ENCODE measurements at places on chromosomes 16 and 17.

DNA sequence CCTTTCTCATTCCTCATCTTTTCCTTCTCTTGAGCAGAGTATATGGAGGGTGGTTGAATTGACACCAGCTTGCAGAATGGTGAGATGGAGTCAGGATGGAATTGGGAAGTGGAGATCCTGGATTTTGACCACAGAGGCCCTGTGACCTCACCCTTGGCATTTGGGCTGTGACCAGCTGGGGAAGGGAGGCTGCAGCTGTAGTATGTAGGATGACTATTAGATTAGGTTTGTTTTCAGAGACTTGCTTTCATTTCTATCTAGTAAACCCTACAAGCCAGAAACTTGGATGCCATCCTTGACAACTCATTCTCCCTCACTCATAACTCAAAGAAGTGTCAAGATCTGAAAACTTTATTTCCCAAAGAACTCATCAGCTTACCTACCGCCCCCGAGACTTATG lies 5.9 kb downstream of the GNGT2 start:
- DNase-seq: no peak

- DNase-seq: no peak
Measured at GRCh38 chr17:17201907-17202306, 4.2 kb downstream of the PLD6 start.

DNA sequence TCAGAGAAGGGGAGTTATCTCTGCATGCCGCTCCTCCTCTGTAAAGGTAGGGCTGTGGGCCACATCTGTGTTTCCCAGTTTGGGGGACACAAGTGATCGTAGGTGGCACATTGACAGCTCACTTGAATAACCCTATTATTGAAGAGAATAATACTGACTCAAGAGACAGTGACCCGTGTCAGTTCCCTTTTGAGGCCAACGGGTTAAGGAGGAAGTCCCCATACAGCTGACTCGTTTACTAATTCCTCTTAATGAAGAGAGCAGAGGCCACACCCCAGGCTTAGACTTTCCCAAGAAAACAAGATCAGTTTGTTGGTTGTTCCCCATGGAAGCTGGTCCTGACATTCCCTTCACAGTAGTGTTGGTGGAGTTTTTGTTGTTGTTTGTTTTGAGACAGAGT lies 33.0 kb downstream of the IL4R start:
- no peak for DNase-seq

DNA sequence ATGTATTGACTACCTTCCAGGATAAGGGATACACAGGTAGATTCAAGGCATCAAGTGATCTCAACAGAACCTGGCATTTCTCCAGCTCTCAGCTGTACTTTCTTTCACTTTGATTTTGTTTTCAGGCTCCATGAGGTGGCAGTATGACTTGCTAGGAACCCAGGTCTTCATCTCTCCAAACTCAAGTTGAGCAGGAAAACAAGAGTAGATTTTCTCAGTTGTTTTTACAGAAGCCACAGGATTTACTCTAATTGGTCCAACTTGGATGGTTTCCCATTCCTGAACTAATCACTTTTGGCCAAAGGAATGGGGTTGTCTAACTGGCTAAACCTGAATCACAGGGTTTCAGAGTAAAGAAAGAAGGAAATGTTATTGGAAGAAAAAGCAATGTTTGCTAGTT lies 146.6 kb downstream of the TRIM37 start:
- DNase-seq: no peak

GRCh38 chr17:55632893-55633292 lies 89.8 kb downstream of the TMEM100 start:
- no peak for DNase-seq

- no peak for DNase-seq
Measured at GRCh38 chr16:54033747-54034146, 252.8 kb downstream of the IRX3 start.

DNA sequence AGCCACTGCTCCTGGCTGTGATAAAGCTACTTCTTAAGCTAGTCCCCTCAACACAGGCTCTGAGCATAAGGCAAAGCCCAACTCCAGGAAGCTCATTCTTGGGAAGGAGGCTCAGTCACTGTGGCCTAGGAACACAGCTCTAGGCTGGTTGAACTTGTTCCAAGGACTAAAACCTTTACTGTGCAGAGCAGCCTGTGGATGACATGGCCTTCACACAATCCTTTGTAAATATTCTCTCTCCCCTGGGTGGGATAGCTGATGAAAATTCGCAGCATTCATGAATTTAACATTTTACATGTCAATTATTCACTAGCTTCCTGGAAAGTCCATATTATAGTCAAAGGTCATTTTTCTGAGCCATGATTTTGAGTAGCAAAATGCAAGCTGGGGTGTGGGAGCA lies 28.9 kb downstream of the BEAN1 start:
- no peak for DNase-seq

DNA sequence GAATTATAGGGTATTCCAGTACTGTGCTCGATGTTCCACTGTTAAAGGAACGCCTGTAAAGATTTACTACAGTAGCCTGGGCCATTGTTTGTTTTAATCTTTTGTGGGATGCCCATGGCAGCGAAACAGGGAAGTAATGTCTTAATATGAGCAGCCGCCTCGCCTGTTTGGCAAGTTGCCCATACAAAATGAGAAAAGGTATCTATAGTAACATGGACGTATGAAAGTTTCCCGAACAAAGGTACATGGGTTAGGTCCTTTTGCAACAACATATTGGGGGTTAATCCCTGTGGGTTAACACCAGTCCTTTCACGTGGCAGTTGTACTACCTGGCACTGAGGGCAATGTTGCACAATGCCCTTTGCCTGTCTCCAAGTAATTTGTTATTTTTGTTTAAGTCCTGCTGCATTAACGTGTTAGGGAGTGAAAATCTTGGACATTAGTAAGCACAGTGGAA lies 21.1 kb upstream of the TMC5 start:
- DNase-seq: no peak

DNA sequence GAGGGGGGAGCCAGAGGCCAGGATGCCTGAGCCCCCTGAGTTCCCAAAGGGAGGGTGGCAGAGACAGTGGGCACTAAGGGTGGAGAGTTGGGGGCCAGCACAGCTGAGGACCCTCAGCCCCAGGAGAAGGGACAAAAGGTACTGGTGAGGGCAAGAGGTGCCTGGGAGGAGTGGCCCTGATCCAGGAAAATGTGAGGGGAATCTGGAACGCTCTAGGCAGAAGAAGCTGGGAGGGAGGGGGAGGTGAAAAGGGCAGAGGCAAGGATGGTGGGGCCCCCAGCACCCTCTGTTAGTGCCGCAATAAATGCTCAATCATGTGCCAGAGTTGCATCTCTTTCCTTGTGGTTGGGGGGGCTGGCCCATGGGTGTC lies 1.1 kb downstream of the TCAP start:
- no peak for DNase-seq

DNA sequence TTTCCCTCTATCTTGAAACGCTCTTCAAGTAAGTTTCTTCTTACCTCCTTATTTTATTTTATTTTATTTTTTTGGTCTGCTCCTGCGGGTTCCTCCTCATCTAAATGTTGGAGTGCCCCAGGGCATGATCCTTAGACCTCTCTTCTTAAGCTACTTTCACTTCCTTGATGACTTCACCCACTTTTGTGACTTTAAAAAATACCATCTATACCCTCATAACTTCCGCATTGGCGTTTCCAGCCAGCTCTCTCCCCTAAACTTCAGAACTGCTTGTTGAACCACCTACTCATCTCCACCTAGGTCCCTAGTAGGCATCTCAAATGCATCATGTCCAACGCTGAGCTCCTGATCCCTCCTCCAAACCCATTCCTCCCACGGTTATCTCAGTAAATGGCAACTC lies 51.4 kb upstream of the NFAT5 start:
- DNase-seq: no peak

- DNase-seq: no peak
Measured at GRCh38 chr16:86512301-86512859, 2.1 kb downstream of the FOXF1 start.

DNA sequence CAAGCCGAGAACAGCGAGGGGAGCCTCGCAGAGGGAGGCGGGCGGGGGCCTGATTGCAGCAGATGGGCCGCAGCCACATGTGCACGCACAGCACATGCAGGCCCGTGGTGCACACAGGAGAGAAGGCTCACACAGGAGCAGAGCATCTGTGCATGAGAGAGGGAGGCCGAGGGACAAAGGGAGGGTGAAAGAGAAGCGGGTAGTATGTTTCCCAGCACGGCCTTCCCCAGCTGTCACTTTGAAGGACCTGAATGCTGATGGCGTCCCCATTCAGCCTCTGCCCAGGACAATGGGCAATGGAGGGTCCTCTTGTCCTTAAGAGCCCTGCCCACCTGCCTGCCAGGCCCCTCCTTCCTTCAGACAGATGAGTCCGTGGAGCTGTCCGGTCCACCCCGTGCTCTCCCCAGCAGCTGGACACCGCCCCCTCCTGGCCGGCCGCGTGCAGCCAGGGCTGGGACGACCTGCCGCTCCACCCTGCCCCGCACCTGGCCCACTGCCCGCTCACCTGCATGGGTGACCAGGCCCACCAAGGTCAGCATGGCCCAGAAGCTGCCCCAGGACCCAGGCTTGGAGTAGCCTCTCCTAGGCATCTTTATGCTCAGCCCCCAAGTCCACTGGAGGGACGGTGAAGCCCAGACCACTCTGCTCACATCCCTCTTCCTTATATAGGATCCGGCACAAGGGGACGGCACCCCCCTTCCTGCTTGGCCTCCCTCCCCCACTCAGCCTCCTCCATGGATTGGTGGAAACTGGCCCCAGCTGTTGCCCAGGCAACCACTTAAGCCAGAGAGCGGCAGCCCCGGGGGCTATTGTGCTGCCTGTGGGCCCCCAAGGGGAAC lies at the start of gene BTBD17:
Gene BTBD17, minus strand, starts transcription at position 639 of the 839 bp plus-strand sequence. Its CDS starts 49 bp downstream, at position 590.
- peak; percentile 83 for DNase-seq

GRCh38 chr16:83310816-83311215 lies 497.0 kb upstream of the HSBP1 start:
- DNase-seq: no peak

DNA sequence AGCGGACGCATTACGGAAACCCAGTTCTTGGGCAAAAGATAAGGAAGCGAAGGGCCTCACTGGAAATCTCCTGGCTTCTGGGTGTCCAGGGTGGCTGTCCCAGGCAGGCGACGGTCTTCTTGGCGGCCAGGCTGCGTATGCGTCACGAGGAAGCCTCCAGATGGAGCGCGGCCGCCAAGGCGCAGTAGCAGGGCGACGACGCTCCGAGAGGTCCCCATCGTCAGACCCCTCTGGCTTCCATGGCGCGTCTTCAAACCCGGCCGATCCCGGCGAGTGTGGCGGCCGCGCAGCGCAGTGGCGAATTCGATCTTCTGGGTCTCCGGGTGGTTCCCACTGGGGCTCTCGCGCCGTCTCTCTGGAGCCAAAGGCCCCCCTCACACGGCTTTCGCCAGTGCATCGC lies 13.8 kb upstream of the ANKRD40CL start:
- DNase-seq: no peak

DNA sequence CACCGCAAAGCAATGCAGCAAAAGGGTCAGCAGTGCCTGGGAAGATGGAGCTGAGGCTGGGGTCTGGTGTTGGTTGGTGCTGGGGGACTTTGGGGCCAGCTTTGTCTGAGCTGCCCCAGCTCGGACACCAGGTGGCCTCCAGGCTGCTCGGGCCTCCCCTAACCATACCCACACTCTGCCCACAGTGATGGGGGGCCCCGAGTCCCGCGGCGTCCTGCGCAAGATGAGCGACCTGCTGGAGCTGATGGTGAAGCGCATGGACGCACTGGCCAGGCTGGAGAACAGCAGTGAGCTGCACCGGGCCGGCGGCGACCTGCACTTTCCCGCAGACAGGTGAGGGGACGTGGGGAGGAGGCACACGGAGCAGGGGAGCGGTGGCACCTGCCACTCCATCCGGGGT lies 13.8 kb downstream of the MGAT5B start:
- no peak for DNase-seq

DNA sequence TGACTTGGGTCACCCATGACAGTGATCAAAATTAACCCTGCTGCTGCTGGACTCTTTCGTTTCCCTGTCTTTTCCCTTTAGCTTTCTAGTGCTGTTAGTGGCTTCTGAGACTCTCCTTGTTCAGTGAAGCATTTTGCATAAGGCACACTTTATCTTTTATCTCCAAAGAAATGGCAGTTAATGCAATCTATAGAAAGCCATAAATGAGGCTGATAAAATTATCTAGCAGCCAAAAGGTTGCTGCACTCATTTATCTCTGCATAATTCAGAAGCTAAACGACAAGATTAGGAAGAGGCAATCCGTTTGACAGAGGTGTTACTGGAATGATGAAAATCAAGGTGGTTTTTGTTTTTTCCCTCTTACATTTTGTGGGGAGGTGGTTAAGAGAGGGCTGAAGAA lies 1109.5 kb upstream of the EEF2KMT start:
- no peak for DNase-seq

DNA sequence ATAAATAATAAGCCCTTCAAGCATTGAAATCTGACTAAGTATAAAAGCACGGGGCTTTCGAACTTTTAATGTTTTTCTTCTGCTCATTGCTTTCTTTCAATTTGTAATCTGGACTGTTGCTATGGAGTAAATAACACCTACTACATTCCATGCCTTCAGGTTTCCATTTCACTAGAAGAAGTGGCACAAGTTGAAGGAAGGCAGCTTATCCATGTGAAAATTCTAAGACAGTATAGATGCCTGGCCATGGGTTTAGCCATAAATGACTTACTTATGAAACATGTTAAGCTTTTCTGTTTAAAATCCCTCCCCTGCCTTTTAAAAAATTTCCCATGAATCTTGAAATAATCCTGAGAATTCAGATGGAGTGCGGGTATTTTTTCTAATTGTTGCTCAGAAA lies 30.6 kb downstream of the KCNJ16 start:
- DNase-seq: no peak

DNA sequence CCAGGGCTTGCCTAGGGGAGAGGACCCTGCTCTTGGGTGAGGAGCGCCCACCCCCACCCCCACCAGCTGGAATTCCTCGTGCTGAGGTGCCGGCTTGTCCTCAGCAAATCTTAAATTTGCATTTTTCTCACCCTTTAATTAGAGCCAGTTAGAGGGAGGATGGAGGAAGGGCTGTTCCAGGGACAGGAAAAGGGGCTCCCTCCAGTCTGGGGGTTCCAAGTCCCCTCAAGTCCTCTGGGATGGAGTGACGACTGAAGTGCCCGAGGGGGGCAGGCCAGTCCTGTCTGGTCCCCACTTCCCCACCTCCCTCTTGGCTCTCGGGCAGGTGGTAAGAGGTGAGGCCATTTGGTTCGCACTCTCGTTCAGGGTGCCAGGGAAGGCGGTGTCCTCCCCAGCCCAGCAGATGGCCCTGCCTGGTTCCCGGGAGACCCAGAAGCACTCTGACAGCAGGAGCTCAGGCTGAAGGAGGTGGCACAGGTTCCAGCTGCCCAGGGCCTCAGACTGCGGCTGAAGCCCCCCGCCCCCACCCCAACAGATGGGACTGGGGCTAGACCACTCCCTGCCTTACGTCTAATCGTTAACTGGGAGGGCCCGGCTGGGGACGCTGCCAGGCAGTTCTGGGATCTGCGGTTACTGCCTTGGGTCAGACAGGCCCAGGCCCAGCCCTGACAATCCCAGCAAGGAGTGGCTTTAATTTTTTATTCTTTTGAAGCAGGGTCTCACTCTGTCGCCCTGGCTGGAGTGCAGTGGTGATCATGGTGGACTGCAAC lies 2.2 kb downstream of the RAB26 start:
- peak; percentile 87 for DNase-seq

- DNase-seq: no peak
Measured at GRCh38 chr16:68640972-68641371, 4.1 kb upstream of the CDH3 start.

- DNase-seq: no peak
Measured at GRCh38 chr17:79750650-79751545, 20.2 kb downstream of the ENPP7 start.

Measured in NCI-H1694 treated with DMSO at 0.1 percent for 48 hours (cell line).